Endothelial cell (in vitro differentiated cells): ENCODE measurements at places on chromosomes 6 and 20.

DNA sequence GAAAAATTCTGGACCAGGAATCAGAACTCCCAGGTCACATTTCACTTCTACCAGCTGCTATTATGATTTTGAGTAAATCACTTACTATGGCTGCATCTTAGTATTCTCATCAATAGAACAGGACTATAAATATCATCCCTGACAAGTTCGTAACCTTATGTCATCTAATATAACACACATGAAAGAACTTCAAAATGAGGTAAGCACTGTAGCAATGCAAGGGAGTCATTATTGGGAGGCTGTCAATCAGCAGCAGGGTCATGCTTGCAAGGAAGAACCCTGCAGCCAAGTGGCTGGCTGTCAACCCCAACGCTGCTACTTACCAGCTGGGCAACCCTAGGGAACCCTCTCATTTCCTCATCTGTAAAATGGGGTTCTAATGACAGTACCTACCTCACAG, 123.3 kb upstream of the B3GAT2 start:
- no peak for DNase-seq

DNA sequence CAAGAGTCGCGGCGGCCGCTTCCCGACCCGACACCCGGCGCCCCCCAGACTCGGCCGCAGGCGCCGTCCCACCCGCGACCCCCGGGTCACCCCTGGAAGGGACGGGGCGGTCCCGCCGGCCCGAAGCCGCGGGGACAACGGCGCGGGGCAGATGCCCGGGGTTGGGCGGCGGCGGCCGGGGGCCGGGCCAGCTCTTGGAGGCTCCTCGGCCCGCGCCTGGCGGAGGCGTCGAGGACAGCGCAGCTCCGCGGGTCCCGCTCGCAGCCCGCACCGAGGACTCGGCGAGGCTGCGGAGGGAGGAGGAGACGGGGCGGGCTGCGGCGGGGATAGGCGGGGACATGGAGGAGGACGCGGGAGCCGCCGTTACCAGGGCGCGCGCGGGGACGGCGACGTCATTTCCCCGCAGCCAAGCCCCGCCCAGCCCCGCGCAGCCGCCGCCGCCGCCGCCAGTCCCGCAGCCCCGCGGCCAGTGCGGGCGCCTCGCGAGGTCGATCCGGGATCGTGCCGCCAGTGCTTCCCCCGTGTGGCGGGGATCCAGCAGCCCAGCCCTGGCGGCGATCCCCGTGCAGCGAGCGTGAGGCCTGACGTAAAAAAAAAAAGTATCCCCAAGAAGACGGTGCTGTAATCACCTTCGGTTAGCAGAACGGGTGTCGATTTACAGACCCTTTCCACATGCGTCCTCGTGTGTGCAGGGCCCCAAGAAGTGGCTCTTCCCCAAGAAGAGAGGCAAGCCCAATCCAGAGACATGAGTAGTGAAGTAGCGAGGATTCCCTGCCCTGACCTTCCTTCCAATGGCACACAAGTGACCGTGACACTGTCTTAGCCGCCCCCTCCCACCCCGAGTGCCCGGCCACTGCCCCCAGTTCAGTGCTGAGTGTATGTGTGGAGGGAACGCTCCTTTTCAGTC, at the start of gene FAM184A:
FAM184A (minus strand) TSS at position 289 of the 907 bp plus-strand sequence. CDS start 365 bp downstream, outside the sequence.
- DNase-seq, result peak; percentile 87

DNA sequence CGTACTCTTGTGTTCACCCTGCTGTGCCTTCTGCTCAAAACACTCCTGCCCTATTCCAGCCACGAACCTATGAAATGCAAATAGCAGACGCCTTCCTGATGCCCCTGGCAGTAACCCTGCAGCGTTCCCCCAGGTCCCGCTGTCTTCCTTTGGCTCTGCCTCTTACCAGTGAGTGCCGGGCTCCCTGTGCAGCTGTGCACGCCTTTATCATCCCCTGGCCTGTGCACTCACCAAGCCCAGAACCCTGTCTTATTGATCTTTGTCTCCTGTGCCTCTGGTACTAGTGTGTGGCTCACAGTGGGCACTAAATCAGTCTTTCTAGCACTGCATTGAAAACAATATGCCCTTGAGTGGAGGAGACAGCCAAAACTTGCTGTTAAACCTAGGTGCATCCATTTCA, 19.7 kb downstream of the ZDHHC14 start:
- DNase-seq, result no peak

- peak; percentile 4 for DNase-seq
Measured at GRCh38 chr6:122289762-122290539, 109.5 kb upstream of the HSF2 start.

GRCh38 chr6:124487623-124488431, 474.4 kb upstream of the RNF217 start:
- DNase-seq, result no peak

GRCh38 chr6:135493218-135493961, 4.2 kb downstream of the AHI1 start:
- no peak for DNase-seq

GRCh38 chr6:83311231-83311630, 118.1 kb downstream of the RWDD2A start:
- DNase-seq, result no peak

DNA sequence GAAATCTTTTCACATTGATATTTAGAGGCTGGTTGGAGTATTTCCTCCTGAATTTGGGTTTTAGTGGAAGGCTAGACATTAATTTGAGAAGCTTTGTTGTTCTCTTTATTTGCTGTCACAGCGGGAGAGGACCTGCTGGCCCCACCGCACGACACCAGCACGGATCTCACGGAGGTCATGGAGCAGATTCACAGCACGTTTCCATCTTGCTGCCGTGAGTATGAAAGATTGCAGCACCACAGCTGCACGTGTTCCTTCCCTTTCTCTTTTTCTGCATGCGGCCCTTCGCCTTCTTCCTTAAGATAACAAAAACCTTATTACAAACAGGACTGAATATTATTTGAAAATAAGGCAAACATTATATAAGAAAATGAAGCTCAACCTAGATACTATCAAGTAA, 555.5 kb downstream of the UTRN start:
- DNase-seq, result no peak

DNA sequence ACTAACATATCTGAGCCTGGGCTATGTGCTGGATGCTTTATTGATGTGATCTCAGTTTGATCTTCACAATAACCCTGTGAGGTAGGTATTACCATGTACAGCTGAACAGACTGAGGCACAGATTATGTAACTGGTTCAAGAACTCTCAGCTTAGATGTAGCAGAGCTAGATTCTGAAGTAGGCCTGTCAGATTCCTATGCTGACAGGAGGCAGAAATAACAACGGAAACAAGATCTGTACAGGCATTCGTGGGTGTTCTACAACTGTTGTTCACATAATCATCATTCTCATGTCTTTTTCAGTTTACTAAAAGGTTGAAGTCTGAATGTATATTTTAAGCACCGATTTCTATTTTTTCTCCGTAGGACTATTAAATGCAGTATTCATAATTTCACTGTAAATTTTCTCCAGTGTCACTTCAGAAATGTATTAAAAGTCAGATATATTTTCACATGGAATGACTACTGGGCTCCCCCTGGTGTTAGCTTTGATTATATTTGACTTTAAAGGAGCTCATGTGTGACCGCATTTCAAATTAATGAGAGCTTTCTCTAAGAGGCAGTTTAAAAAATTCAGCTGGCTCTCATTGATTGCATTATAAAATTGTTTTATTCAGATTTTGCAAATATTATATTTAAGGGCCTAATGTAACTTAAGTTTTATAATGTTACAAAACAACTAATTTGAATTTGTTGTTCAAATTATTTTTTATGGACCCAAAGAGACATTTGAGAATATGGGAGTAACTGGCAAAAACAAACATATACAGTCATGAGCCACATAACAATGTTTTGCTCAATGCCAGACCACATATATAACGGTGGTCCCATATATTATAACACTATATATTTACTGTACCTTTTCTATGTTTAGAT, 36.4 kb upstream of the SLC17A4 start:
- peak; percentile 17 for DNase-seq

DNA sequence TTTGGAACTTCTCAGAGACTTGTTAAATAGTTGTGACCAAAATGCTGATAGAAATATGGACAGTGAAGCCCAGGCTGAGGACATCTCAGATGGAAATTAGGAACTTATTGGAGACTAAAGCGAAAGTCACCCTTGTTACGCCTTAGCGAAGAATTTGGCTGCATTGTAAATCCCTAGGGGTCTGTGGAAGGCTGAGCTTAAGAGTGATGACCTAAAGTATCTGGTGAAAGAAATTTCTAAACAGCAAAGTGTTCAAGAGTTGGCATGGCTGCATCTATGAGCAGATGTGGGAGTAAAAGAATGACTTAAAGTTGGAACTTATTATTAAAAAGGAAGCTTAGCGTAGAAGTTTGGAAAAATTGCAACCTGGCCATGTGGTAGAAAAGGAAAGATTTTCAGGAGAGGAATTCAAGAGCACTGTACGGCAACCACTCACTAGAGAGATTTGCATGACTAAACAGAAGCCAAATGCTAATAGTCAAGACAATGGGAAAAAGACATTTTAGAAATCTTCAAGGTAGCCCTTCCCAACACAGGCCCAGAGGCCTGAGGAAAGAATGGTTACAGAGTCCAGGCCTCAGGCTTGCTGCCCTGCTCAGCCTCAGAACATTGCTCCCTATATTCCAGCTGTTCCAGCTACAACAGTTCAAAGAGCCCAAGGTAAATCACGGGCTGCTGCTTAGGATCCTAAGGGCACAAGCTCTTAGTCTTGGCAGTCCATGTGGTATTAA, 61.6 kb upstream of the TNFRSF21 start:
- DNase-seq, result no peak

DNA sequence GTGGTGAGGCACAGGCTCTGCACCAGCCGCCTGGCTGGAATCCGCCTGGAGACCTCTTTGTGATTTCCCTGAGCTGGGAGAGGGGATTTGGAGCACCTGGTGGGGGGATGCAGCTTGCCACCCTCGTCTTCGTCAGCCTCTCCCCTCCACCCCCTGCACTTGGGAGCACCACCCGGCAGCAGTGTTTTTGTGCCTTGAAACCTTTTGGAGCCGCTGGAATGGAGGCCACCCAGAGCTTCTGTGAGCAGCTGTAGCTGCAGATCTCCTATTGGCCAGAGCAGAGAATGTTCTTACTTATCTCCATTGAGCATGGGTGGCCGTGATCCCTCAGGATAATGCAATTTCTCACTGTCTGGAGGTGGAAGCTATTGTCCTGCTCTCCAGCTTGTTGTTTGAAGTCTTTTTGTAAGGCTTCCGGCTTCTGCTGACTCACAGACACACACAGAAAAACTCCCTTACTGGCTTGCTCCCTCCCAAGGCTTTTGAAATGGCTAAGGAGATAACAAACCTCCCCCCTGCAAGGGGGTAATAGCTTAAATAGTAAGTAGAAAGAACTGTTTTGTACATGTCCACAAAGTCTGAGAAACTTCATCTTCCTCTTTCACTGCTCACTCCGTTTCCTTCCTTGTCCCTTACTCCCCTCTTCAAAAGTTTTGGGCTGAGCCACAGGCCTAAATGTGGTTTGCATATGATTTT, 271.2 kb downstream of the PRL start:
- DNase-seq, result peak; percentile 35

GRCh38 chr6:125469915-125470314, 168.1 kb upstream of the HDDC2 start:
- no peak for DNase-seq

DNA sequence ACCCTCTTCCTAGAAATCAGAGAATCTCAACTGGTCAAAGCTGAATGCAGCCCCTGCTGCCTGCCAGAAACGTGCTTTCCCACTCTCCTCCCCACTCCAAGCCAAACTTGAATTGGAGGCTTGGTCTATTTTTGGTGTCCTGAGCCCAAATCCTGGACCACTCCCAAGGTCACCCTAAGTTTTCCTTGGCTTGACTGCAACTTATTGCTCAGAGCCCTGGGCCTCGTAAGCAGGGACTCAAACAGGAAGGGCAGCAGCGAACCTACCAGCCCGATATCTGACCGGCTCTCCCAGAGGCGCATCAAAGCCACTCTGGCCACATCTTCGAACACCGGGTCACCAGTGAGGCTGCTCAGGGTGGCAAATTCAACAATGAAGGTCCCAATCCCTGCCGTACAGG, 12.7 kb downstream of the EDEM2 start:
- DNase-seq, result no peak

DNA sequence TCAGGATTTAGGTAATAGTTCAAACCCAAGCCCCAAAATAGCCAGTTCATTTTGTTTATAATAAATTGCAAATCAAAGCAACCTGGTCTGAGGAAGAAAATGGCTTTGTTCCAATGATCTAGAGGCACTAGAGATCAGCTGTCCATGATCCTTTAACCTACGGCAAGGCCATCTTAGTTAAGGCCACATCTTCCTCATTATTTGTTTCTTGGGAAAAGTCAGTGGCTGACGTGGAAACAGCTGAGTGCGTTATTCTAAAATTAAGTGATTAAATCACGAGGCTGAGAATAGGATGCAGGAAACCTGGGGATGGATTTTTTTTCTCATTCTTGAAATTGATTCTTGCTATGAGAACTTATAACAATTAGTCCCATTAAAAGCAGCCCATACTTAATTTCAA, 10.1 kb upstream of the TENT5A start:
- DNase-seq, result no peak

DNA sequence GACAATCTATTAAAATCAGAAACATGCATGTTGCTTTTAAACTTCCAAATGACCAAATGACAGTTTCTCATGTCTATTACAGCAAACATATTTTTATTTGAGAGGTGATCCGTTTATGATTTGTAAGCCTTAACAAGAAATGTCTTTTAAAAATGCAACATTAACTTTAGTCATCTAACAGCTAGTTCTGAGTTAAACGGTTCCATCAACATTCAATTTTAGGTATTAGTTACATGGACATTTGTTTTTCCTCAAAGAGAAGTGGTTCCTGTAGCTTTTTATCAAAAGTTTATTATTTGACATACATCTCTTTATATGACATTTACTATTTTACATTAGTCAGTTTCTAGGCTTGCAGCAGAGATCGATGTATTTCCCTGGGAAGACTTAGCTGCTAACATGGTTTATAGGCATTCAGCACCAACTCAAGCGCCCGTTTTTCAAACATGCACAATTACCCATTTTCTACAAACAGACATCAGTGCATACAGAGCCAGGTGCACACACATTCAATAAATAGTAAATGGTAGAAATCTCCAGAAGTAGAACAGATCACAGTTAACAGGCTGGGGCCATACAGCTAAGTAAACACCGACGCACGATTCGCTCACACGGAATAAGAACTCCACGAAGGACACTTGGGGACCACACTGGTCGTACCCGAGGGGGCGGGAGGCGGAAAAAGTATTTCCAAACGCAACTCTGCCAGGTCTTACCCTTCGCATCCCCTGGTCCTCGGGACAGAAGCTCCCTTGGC, 882 bp downstream of the CNR1 start:
- no peak for DNase-seq

GRCh38 chr6:81901551-81901966, 149.1 kb upstream of the TENT5A start:
- no peak for DNase-seq
